Stimulated activated naive B cell treated with anti-CD40 and anti-IgM and Interleukin-4, amounts not matched to agents 10 μg/mL and 1 μg/mL and 100 μg/mL, for 72 hours (primary cell): ENCODE measurements at places on chromosomes 2 and 18.

DNA sequence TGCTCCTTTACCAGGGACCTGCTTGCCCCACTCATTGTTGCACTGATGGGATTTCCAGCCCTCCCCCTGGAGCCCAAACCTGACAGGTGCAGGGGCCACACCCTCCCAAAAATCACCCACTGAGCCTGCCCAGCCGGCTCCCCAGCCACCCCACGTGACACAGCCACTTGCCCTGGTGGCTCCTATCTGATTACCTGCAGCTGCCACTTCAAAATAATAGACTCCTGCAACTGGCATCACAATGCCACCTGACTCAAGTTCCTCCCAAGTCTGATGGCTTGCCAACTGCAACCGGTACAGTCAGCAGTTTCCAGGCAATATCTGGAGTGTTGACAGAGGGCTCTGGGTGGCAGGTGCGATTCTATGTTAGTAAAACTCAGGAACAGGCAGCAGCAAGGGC lies 66.2 kb downstream of the CRACDL start:
- no peak for DNase-seq

DNA sequence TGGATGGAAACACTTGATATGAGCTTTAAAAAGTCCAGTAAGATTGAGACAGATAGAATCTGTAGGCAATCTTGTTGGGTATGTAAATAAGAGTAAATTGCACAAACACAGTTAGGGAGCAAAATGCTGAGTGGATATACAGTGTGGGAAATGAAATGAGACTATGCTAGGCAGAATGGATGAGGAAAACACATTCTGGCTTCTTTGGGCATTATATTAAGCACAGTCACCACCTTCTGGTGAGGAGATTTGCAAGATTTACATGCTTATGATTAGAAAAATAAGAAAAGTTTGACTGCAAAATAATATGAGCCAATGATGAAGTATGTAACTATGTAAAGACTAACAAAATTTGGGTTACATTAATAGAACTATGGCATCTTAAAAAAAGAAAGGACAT lies 2165.0 kb upstream of the CELF4 start:
- DNase-seq = no peak

- no peak for DNase-seq
Measured at GRCh38 chr2:5925604-5926003, 233.4 kb downstream of the SOX11 start.

DNA sequence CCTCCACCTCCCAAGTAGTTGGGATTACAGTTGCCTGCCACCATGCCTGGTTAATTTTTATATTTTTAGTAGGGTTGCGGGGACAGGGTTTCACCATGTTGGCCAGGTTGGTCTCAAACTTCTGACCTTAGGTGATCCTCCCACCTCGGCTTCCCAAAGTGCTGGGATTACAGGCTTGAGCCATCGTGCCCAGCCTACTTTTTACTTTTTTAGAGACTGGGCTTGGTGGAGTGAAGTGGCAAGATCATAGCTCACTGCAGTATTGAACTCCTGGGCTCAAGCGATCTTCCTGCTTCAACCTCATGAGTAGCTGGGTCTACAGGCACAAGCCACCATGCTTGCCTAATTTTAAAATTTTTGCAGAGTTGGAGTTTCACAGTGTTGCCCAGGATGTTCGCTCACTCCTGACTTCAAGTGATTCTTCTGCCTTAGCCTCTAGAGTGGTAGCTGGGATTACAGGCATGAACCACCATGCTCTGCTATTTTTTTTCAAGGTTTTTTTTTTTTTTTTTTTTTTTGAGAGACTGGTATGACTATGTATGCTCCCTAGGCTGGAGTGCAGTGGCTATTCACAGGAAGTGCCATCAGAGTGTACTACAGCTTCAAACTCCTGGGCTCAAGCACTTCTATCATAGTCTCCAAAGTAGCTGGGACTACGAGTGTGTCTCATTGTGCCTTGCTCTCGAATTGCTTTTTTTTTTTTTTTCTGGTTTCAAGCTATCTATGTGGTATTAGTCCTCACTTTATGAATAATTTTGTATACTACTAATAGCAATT lies 11.9 kb downstream of the MSH2 start:
- no peak for DNase-seq

- no peak for DNase-seq
Measured at GRCh38 chr2:171587567-171587966, 65.3 kb downstream of the CYBRD1 start.

- DNase-seq = no peak
Measured at GRCh38 chr18:74453016-74453566, 4.0 kb downstream of the DIPK1C start.

GRCh38 chr2:32168513-32168912 lies 2.8 kb downstream of the SLC30A6 start:
- no peak for DNase-seq

DNA sequence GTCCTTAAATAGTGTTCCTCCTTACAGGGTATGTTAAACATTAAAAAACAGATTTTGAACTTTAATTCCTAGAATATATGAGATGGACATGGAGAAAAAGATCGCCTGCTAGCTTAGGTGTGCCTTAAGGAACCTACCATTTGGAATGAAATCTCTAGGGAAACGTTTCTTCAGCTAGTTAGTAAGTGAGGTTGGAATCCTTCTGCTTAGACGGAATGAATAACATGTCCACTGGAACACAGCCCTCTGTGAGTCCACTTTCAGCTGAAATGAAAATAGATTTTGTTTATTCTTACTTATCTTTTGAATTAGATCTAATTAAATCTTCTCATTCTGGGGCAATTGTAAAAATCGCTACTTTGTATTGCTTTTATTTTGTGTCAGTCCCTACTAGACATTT lies 28.4 kb downstream of the NAB1 start:
- DNase-seq = no peak

- DNase-seq = no peak
Measured at GRCh38 chr2:97945791-97946190, 50.0 kb downstream of the TMEM131 start.
